Dermis microvascular lymphatic vessel endothelial cell (primary cell): ENCODE measurements at places on chromosomes 16 and 17.

GRCh38 chr16:88769617-88770460, 15.2 kb downstream of the PIEZO1 start:
- DNase-seq, result peak; percentile 69

DNA sequence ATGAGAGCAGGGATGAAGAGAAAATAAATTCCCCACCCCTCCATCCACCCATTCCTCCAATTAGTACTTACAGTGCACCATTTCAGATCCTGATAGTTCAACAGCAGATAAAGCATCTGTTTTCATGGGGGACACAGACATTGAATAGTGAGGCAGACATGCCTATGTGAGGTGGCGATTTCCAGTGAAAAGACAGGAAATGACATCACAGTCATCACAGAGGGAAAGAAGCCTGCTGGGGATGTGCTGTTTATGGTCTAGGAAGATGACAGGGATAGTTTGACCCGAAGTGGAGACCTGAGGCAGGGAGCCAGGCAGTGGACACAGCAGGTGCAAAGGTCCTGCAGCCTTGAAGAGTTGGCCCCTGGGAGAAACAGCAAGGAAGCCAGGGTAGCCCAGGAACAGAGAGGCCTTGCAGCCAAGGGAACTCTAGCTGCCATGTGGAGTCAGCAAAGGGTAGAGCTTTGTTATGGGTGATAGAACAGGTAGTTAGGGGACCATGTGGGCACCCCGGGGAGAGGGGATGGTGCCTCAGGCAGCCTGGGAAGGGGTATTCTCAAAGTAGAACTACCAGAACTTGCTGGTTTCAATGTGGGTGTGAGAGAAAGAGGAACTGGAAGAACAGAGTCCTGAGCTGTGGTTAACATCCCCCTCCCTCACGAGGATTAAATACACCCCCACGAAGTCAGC, 256.6 kb downstream of the CPPED1 start:
- no peak for DNase-seq

DNA sequence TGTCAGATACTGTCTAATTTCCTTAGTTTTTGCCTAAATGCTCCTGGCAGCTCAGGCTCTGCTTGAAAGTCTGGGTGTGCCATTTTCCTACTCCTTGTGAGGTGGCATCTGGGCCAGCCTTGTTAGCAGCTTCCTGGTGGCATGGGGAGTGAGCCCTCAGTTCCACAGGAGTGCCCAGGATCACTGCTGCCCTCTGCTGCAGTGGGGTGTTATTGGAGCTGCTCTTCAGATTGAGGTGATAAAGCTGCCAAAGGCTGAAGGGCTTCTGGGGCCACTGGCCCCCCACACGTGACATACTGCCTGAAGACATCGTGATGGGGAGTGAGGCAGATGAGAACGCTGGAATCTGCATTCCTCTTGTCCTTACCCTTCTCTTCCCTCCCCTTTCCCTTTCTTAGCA, 27.4 kb downstream of the CEP95 start:
- DNase-seq, result no peak

GRCh38 chr16:88548131-88548874, 21.9 kb upstream of the ZC3H18 start:
- DNase-seq, result no peak

DNA sequence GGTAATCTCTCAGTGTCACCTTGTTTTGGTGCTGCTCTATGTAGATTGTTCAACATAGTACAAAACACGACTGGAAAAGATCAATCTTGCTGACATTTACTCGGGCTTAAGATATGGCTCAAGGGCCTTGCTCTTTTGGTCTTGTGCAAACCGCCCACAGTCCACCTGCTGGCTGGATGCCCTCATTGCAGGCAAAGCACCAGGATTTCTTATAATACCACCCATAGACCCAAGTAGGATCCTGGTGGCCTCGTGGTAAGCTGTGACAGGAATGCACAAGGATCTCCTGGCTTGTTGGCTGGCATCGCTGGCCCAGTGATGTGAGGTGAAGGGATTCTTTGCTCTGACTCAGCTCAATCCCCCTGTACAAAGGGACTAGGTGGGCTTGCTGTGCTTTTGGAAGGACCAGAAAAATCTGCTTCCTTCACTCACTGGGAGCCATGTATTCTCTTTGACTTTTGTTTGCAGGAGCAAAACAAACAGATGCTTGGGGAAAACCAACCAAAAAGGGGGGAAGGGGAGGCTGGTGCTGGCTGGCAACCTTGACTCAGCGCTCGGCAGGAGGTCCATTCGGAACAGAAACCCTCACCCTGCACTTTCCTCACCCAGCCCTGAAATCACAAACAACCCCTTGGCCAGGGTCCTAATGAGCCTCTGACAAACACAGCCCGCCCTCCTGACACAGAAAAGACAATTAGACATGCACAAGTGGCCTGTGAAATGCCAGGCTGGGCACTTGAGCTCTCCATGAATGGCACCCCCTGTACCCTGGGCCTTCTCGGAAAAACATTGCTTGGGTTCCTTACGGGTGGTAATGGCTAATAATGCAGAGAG, 36.6 kb upstream of the MED9 start:
- DNase-seq, result peak; percentile 41

GRCh38 chr16:82331397-82331796, 161.4 kb upstream of the MPHOSPH6 start:
- DNase-seq, result no peak

GRCh38 chr16:68401871-68402747, 46.2 kb downstream of the SMPD3 start:
- no peak for DNase-seq

GRCh38 chr17:6248061-6248460, 177.9 kb downstream of the WSCD1 start:
- no peak for DNase-seq

DNA sequence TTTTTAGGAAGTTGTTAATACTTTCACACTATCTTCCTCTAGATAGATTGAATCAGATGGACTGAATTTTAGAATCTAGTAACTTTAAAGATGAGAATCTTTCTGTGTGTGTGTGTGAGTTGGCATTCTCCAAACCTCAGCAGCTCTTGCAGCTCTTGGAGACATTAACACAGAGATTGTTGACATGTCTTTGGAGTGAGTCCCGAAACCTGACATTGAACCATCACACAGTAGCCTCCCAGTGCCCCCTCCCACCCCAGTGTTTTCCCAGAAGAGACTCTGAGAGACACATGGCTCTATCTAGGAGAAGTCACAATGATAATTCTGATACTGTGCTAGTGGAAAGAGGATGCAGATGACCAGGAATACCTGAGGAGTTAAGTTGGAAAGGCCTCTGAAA, 103.9 kb downstream of the CNTNAP4 start:
- DNase-seq, result no peak

GRCh38 chr17:18038149-18038850, 668 bp downstream of the ATPAF2 start:
- no peak for DNase-seq

DNA sequence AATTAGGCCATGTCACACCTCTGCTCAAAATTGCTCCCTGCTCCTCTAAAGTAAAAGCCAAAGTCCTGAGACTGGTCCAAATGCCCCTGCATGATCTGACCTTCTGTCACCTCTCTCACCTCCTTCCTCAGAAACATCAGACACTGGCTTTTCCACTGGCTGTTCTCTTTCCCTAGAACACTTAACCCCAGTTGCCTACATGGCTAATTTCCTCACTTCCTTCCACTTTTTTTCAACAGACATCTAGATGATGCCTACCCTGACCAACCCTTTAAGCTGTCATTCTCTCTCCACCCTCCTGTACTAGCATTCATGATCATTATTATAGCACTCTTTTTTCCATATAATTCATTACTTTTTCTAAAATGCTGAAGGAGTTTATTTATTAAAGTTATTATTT, 31.0 kb downstream of the CCT6B start:
- DNase-seq, result no peak

GRCh38 chr16:12440228-12440530, 363.5 kb downstream of the CPPED1 start:
- DNase-seq, result no peak

- DNase-seq, result no peak
These were observed 1.2 kb upstream of the COX6A2 start for GRCh38 chr16:31429314-31429713.

- DNase-seq, result no peak
These were observed 154.6 kb upstream of the CHMP6 start for GRCh38 chr17:80836971-80837481.

GRCh38 chr17:80270836-80271235, 10.2 kb downstream of the RNF213 start:
- no peak for DNase-seq

DNA sequence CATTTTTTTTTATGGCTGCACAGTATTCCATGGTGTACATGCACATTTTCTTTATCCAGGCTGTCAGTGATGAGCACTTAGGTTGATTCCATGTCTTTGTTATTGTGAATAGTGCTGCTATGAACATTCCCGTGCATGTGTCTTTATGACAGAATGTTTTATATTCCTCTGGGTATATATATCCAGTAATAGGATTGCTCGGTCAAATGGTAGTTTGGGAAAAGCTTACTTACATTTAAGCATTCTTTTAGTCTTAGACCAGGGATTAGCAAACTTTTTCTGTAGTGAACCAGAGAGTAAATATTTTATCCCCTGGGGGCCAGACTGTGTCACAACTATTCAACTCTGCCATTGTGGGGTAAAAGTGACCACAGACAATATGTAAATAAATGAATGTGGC, 40.2 kb downstream of the MED13 start:
- DNase-seq, result no peak

- no peak for DNase-seq
These were observed 36.8 kb downstream of the SOCS1 start for GRCh38 chr16:11219178-11219577.

- DNase-seq, result no peak
These were observed 13.6 kb downstream of the CDH15 start for GRCh38 chr16:89184933-89185794.

- DNase-seq, result no peak
These were observed 44.2 kb upstream of the RASD1 start for GRCh38 chr17:17540278-17540906.

GRCh38 chr16:50602531-50603205, 54.5 kb downstream of the NKD1 start:
- no peak for DNase-seq

GRCh38 chr16:17395849-17396480, 74.8 kb downstream of the XYLT1 start:
- peak; percentile 40 for DNase-seq

GRCh38 chr17:17496189-17497064, at the start of gene RASD1:
RASD1 (minus strand) TSS chr17:17496395; CDS start chr17:17496181, 214 bp downstream.
- DNase-seq, result peak; percentile 49

DNA sequence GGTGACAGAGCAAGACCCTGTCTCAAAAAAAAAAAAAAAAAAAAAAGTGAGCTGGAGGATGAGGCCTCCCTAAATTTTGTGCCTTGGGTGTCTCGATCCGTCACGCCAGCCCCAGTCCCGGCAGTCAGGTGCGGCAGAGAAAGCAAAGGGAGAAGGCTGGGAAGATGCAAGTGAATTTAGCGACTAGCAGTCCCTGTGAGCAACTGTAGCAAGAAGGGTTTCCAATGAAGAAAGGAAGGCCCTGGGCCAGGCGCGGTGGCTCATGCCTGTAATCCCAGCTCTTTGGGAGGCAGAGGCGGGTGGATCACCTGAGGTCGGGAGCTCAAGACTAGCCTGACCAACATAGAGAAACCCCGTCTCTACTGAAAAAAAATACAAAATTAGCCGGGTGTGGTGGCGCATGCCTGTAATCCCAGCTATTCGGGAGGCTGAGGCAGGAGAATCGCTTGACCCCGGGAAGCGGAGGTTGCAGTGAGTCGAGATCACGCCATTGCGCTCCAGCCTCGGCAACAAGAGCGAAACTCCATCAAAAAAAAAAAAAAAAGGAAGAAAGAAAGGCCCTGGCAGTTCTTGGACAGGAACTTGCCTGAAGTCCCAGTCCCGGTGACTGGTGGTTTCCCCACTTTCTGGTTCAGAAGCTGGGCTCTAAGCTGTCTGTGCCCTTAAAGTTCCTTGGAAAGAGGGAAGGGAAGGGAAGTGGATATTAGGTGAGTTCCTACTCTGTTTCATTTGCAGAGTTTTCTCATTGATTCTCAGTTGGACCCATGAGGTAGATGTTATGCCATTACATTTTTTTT, 1.8 kb upstream of the QPRT start:
- DNase-seq, result no peak

DNA sequence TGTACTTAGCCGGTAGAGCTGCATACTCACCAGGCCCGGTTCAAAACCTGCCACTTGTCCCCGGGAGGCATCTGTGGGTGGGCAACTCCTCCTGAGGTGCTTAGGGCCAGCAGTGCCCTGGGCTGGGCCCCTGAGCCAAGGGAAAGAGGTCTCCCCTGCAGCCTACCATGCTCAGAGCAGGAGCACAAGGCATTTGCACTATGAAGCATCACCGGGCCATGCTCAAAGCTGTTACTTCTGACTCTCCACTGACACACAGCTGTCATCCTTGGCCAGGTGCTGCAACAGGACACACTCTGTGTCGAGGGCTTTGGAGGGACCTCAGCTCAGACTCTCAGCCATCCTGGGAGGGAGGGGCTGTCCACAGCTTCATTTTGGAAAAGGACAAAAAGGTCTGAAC, 37.2 kb downstream of the SLC38A8 start:
- no peak for DNase-seq

DNA sequence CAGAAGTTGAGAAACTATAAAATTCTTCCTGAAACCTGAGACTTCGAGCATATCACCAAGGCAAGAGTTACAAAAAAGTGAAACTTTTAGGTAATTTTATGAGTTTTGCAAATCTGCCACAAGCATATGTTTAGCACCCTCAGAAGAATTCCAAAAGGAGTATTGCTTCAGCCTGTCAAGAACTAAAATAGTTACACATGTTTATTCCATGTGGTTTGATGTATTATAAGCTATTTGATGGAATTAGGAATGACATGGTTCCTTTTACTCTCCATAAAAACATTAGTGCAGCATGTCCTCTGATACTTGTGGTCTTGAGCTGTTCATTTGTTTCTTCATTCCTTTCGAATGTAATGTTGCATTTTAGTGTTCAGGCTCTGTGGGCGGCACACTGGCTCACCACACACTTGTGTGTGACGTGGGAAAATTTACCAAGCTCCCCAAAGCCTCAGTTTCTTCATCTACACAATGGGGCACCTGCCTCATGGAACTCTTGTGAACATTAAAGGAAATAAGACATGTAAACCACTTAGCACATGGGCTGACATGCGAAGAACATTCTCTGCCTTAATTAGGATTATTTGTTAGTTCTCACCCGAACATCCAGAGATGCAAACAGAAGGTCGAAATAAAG, 204.2 kb upstream of the FOXF1 start:
- no peak for DNase-seq
